Ureter (tissue), 1 donor: ENCODE measurements at places on chromosomes 1 and 21. TPM values are rescaled to one million over a fixed set of nuclear protein-coding genes. Genes with fewer than 3 reads are reported as not detected.

Gene FMO5
- total RNA-seq = 8.4 TPM

Gene METTL13
- total RNA-seq = 36.3 TPM

Gene FNDC10
- total RNA-seq = 4.1 TPM

Gene KRTAP19-3
- total RNA-seq = not detected

Gene PLEKHN1
- total RNA-seq = 28.5 TPM

Gene BSND
- total RNA-seq = not detected

Gene OR2L8
- total RNA-seq = not detected

Gene EPB41
- total RNA-seq = 109 TPM
